Stimulated activated CD8-positive, alpha-beta memory T cell treated with anti-CD3 and anti-CD28 coated beads, Interleukin-15, amount 100 ng/mL, for 4 hours (primary cell): ENCODE measurements at places on chromosomes 12 and 14.

GRCh38 chr14:105118646-105119407 is 49.7 kb downstream of the JAG2 start:
- DNase-seq = no peak

DNA sequence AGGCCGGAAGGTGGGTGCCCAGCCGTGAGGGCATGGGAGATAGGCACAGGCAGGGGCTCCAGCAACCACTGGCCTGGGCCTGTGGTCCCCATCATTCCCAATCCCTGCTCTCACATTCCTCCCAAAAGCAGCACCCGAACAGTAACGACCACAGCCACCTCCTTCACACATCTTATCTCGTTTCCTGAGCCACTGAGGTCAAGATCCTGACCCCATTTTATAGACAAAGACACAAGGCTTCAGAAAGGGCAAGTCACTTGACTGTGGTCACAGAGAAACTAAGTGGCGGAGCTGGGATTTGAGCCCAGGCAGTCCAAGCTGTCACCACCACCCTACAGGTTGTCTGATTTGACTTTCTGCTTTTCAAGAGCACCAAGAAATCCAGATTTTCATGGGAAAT is 38.9 kb downstream of the DTX1 start:
- DNase-seq = no peak

DNA sequence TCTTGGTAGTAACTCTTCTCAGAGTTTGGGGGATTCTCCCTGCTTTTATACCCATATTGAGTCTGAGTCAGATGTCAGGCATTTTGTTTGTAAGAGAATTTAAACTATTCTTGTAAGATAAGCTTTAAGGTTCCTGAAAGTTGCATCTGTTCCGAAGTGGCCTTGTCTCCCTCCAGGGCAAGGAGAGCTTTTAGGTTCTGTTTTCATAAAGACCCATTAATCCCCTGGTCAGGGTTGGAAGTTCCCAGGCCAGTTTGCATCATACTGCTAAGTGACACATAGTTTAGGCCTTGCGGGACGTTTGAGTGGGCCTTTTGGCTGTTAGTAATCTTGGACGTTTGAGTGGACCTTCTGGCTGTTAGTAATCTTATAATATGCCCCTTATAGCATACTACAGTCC is 396.7 kb downstream of the NPAS3 start:
- no peak for DNase-seq

GRCh38 chr12:101407049-101407435 is 530 bp downstream of the ARL1 start:
- no peak for DNase-seq

- no peak for DNase-seq
Measured at GRCh38 chr12:101172316-101172715, 37.7 kb downstream of the SLC5A8 start.

- no peak for DNase-seq
Measured at GRCh38 chr14:90675399-90675798, 140.8 kb downstream of the TTC7B start.

DNA sequence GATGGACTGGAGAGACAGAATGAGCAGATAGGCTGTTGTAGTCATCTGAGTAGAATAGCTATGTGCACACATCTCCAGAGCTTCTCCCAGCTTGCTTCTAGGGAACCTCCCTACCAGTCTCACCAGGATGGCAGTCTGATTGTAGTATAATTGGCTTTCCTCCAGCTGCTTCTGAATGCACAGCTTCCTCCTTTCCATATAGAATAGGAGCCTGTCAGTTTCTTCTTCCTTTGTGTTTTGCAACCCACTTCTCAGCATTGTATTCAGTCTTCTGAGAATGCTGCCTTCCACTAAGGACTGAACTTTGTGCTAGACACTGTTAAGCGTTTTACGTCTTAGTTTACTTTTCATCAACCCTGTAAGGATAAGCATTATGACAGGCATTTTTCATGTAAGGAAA is 2.2 kb upstream of the CSAD start:
- no peak for DNase-seq

- DNase-seq = no peak
Measured at GRCh38 chr14:91348845-91349465, 68.7 kb downstream of the CCDC88C start.

DNA sequence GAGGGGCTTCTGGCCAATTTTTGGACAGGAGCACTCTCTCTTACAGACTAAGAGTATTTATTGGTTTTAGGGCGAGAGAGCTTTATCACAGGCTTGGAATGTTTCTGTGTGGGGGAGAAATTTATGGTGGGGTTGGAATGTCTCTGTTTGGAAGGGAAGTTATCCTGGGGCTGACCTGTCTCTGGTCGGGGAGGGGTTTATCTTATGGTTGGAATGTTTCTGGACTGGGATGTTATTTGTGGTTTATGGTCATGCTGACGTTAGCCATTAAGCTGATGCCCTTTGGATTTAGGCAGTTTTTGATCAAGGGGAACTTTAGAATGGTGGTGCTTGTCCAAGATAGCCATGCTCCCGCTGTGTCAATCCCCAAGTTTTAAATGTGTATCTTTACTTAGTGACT is 614.8 kb downstream of the DIO2 start:
- DNase-seq = no peak

- no peak for DNase-seq
Measured at GRCh38 chr14:96108061-96108795, 69.1 kb downstream of the C14orf132 start.

- DNase-seq = no peak
Measured at GRCh38 chr12:30991466-30991865, 64.9 kb downstream of the TSPAN11 start.

- no peak for DNase-seq
Measured at GRCh38 chr12:120224304-120225199, 23.6 kb upstream of the RPLP0 start.

DNA sequence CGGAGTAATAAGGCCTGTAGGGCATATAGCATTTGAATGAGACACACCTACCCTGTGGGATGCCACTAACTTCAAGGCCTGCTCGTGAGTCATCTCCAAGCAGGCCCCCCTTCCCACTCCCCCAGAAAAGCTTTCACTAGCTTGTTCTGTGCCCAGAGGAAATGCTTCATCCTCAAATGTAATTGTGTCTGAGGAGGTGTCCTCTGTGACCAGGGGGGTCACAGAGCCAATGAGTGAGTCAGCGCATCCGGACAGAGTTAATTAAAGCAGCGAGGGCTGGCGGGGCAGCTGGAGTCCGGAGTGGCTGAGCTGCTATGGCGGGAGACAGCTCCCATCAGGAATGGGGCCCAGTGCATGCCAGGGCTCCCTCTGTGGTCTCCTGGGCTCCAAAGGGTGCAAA is 27.0 kb upstream of the ESRRB start:
- no peak for DNase-seq

- DNase-seq = no peak
Measured at GRCh38 chr12:22459838-22460490, 84.4 kb downstream of the C2CD5 start.

DNA sequence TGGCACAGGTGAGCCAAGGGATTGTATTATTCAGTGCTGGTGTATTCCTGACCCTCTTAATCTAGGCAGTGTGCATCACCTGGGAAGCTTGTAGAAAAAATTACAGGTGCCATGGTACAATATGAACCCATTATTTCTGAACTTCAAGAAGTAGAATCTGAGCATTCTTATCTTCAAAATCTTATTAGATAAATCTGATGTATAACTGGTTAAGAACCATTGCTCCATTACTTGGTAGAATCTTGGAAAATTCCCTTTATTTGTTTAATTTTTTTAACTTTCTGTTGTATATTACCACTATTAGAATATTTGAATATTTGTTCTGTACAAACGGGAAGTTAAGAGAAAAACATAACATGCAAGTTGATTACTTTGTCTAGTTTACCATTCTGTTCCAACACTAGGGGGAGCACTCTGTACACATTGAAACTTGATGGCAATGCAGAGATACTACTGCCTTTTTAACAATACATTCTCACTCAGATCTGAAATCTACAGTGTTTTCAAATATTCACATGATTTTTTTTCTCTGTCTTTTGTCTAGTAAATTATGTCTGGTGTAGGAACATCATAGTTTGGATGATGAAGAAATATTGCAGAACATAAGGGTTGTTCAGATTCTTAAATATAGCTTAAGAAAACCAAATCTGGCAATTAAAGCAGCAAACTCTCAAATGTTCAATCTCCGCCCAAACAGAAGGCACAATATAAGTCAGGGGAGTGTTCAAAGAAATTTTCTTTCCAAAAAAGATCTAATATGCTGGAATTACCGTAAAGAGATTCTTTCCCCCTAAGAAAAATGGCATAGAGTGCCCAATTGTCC is 196.6 kb downstream of the PCNX1 start:
- DNase-seq = no peak

- DNase-seq = peak; percentile 11
Measured at GRCh38 chr12:112408621-112409020, 784 bp downstream of the RPL6 start.

GRCh38 chr14:39875028-39875427 is 442.8 kb upstream of the FBXO33 start:
- DNase-seq = no peak

GRCh38 chr12:114160445-114160844 is 194.3 kb upstream of the RBM19 start:
- DNase-seq = no peak

DNA sequence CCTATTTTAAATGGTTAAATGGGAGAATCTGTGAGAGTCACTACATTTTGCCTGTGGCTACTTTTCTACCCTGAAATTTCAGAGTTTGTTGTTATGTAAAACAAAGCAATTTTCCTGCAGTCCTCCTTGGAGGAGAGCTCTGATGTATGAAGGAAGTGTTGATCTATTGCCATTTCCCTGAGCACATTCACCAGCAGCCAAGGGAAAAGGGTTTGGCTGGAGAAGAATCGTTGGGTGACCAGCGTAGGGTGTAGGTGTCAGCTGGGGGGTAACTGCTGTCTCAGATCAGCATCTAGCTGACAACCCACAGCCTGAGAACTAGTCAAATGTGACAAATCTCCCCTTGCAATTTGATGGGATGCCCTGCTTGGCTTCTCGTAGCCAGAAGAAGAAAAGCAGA is 230.5 kb downstream of the PDZRN4 start:
- no peak for DNase-seq

- no peak for DNase-seq
Measured at GRCh38 chr12:50642035-50642451, 121.9 kb upstream of the ATF1 start.
